ENCODE measurements at places on chromosomes 1 and 21. TPM values are rescaled to one million over a fixed set of nuclear protein-coding genes. Genes with fewer than 3 reads are reported as not detected.

TRIM58 gene
- total RNA-seq: not detected

LCE2A gene
- not detected for total RNA-seq

GPATCH3 gene
- total RNA-seq: 14.8 TPM

LCE5A gene
- not detected for total RNA-seq

ATAD3C gene
- 0.61 TPM for total RNA-seq

LEFTY1 gene
- total RNA-seq: 0.64 TPM

UBE2G2 gene
- 86.5 TPM for total RNA-seq

DNA sequence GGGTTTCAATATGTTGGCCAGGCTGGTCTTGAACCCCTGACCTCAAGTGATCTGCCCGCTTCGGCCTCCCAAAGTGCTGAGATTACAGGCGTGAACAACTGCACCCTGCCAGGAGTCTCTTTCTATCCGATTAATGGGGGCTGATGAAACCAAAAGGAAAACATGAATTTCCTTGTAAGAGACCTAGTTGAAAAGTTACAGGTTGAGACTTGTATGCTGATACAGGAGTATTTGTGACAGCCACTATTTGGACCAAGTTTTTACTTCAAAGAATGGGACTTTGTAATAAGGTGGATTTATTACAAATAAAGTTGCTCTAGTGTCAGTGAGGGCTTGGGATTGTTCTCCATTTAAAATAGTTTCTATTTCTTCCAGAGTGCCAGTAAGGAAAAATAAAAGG lies 43.6 kb upstream of the TMEM61 start:
- no peak overlapping the region for H3K27ac ChIP-seq
- DNase-seq: no peak
- no peaks in the 10 kb centered on the region for H3K4me1 ChIP-seq
- no peak overlapping the region for H3K4me3 ChIP-seq

DNA sequence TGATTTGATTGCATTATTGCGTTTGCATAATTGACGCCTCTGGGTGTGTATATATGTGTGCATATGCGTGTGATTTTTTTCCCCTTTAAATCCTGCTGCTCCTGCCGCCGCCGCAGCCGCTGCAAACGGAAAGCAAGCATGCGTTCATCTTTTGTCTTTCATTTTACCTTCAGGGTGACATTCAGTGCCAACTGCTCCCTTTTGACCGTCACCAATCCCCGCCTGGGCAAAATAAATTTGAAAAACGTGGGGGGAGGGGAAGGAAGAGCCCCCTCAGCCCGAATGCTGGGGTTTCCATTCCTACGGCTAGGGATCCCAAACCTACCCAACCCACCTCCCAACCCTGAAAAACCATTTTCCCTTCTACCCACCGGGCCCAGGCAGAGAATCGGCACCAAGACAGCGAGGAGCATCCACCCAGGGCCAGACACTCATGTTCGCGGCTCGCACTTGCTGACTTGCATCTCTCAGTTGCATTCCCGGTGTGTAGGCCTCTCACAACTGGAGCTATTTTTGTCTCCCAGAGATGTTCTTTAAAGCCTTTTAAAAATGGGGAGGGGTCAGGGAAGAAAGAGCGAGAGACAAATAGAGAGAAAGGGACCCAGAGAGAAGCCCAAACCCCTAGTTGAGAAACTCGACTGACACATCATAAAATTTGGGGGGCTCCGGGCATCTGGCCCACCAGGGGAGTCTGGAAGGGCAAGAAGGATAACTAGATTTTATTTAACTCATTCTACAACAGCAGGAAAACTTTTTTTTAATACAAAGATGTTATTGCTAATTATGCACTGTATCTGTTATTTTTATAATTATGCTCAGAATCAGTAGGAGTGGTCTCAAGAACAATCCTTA lies 367.1 kb upstream of the ESRRG start:
- H3K4me3 ChIP-seq: no peak overlapping the region
- H3K36me3 ChIP-seq: no peaks in the 10 kb centered on the region
- H3K27me3 ChIP-seq: no peaks in the 10 kb centered on the region
- no peak overlapping the region for H3K27ac ChIP-seq

GRCh38 chr1:89525169-89525855 lies 683 bp downstream of the LRRC8B start:
- H3K27me3 ChIP-seq: no peaks in the 10 kb centered on the region
- H3K36me3 ChIP-seq: no peaks in the 10 kb centered on the region
- DNase-seq: peak; percentile 37

- no peak overlapping the region for H3K27ac ChIP-seq
- H3K4me1 ChIP-seq: no peaks in the 10 kb centered on the region
- H3K4me3 ChIP-seq: no peak overlapping the region
- DNase-seq: no peak
Measured at GRCh38 chr1:117013309-117013858, 11.8 kb downstream of the CD101 start.

DNA sequence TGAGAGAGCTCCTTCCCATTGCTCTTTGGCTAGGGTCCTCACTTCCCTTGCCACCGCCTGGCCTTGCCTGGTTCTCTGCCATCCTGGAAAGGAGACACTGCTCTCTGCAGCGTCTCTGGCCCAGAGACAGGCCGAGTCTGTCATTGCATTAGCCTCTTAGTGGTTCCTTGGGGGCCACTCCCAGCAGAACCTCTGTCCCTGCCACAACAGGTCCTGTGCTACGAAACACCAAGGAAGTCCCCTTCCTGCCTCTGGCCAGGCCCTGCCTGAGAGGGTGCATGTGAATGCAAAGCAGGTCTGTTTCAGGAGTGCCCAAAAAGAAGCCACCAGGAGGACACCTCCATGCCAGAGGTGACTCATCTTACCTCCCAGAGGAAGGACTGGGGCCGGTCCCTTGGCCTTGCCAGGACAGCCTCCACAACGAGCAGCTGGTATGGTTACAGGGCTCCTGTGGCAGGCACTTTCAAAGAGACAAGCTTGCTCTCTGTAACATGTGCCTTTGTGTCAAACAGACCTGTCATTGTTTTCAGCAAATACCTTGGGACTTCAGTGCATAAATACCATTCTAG lies 59.6 kb downstream of the VPS26C start:
- no peak overlapping the region for H3K4me3 ChIP-seq
- DNase-seq: peak; percentile 59
- H3K27me3 ChIP-seq: no peaks in the 10 kb centered on the region
- H3K36me3 ChIP-seq: no peaks in the 10 kb centered on the region

GRCh38 chr1:202584707-202585589 lies 125.3 kb downstream of the SYT2 start:
- H3K4me1 ChIP-seq: peaks cover 40% of the 10 kb centered on the region
- H3K4me3 ChIP-seq: no peak overlapping the region

- H3K27me3 ChIP-seq: no peaks in the 10 kb centered on the region
- no peak for DNase-seq
- peaks cover 64% of the 10 kb centered on the region for H3K36me3 ChIP-seq
- H3K27ac ChIP-seq: no peak overlapping the region
- H3K4me3 ChIP-seq: no peak overlapping the region
Measured at GRCh38 chr1:114720492-114720891, 3.9 kb upstream of the NRAS start.

GRCh38 chr1:218667781-218668516 lies 322.8 kb downstream of the TGFB2 start:
- no peaks in the 10 kb centered on the region for H3K36me3 ChIP-seq
- no peaks in the 10 kb centered on the region for H3K27me3 ChIP-seq
- peaks cover 16% of the 10 kb centered on the region for H3K4me1 ChIP-seq
- no peak for DNase-seq
- no peak overlapping the region for H3K4me3 ChIP-seq

DNA sequence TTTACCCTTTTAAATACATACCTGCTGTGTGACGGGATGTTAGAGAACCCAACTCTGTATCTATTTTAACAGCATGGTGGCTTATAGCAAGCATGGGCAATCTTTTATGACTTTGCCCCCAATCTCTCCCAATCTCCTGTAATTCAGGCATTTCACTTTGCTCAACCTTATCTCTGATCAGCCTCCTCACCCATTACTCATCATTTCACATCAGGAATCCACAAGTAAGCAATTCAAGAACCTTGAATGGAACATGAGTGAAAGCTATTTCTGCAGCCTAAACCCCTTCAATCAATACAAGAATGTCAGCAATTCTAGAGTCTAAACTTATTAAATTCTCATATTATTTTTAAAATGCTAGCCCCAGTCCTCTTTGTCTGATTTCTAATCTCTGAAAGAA lies 199.8 kb downstream of the ST6GALNAC3 start:
- no peak overlapping the region for H3K4me3 ChIP-seq
- no peaks in the 10 kb centered on the region for H3K27me3 ChIP-seq
- H3K4me1 ChIP-seq: peaks cover 3% of the 10 kb centered on the region
- no peaks in the 10 kb centered on the region for H3K36me3 ChIP-seq
- no peak overlapping the region for H3K27ac ChIP-seq
